LHCN-M2 (cell line): ENCODE measurements at places on chromosomes 16 and 17.
A peak's percentile ranks its signal among the peaks of the same experiment; 100 is the strongest.

DNA sequence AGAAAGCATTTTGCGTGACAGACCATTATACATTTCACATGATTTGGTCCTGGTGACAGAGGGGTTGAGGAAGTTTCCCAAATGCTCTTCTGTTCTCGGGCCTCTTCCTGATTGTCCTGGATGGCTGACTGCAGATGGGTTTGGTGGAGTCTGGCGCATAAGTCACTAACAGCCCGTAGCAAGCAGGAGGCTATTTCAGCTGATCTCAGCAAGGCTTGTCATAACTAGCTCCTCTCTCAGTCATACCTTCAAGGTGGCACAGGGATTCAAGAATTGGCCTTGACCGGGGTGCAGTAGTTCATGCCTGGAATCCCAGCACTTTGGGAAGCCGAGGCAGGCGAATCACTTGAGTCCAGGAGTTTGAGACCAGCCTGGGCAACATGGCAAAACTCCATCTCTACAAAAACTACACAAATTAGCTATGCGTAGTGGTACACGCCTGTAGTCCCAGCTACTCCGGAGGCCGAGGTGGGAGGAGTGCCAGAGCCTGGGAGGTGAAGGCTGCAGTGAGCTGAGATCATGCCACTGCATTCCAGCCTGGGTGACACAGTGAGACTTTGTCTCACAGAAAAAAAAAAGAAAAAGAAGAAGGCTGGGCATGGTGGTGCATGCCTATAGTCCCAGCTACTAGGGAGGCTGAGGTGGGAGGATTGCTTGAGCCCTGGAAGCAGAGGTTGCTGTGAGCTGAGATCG is 68.9 kb upstream of the HAS3 start:
- no peak for DNase-seq

- peak; percentile 45 for DNase-seq
These were observed 111.1 kb downstream of the AIPL1 start for GRCh38 chr17:6323626-6324356.

DNA sequence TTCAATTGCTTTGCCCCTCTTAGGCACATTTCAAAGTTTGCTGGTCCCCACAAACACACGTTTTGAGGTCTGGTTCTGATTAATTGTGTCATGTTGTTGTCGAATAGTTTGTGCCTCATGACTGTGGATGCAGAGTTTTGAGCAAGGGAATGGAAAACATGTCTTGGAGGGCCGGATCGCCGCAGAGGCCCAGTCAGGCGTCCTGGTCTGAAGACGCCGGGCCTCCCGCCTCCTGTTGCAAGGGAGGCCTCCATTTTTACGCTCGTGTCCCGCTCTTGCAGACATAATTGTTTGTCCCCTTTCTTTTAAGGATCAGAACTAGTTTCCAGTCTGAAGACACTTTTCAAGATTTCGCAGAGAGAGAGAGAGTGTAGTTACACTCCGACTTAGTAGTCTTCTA is 3.2 kb downstream of the NTN1 start:
- DNase-seq = no peak

DNA sequence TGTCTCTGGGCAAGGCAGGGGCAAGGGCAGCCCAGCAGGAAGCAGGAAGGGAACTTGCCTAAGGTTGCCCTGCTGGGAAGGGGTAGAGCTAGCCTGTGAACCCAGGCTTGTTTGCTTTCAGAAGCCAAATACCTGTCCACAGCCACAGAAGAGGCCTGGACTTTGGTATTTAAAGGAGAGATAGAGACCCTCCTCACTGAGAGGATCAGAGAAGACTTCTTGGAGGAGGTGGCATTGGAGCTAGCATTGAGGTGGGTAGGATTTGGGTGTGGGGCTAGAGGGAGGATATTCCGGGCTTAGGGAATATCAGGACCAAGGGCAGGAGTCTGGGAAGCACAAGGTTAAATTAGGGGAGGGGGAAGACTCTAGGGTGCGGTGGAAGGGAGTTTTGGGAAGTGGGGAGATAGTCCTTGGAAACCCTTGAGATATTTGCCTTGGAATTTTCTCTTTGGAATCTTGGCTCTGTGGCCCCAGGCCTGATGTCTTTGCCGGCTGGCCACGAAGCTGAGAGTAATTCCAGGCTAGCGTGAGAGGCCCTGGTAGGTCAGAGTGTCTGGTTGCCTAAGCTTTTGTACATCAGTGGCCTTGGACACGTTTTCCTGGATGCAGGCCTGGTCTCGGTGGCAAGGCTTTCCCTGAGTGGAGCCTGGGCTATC is 13.1 kb upstream of the ETV4 start:
- no peak for DNase-seq

GRCh38 chr17:70168044-70168976 is 1.0 kb upstream of the KCNJ2 start:
- peak; percentile 76 for DNase-seq

- no peak for DNase-seq
These were observed 42.1 kb downstream of the TMEM114 start for GRCh38 chr16:8548166-8548565.

DNA sequence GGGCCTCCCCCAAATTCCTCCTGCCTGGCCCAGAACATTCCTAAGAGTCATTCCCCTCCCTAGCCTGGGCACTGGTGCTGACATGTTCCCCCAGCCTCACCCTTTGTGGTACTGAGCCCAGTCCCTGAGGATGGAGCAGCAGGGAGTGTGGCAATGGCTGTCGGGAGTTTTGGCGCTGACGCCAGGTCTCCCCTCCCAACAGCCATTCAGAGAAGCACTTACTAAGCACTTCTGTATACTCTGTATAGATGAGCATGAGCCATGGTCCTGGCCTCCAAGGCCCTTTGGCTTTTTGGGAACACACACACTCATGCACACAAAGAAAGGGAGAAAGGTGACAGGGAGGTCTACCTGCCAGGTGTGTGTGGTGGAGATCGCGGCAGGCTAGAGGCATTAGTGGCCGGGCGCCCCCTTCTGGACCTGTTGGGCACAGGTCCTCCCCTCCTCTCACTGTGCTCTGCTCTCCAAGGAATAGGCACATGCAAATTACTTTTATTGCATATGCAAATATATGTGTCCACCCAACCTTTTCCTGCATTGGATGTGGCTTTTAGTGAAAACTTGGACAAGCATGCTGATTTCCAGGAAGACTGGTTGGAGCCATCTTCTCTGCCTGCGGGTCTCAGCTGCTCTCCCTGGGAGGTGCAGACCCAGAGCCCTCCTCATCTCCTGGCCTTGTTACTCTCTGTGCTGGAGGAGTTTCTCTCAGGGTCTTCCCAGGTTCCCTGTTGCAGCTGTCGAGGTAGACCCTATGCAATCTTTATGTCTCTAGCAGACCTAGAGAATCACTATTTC is 17.4 kb upstream of the C17orf107 start:
- no peak for DNase-seq

GRCh38 chr17:77352441-77352840 is 211.7 kb downstream of the SEC14L1 start:
- no peak for DNase-seq

DNA sequence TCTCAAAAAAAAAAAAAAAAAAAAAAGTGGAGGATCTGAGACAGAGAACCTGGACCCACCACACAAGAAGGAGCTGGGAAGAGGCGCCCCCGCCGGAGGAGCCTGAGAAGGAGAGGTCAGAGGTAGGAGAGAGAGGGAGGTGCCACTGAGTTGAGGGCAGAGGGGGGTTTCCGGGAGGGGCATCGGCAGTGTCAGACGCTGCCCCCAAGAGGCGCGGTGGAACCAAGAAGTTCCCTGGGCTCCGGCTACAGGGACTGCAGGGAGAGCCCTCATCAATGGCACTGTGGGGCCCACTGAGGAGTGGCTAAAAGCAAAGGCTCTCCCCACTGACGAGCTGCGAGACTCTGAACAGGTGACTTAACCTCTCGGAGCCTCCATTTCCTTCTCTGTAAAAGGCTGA is 4.2 kb downstream of the CCDC42 start:
- no peak for DNase-seq

- DNase-seq = no peak
These were observed 25.8 kb downstream of the TTYH2 start for GRCh38 chr17:74239172-74239571.

DNA sequence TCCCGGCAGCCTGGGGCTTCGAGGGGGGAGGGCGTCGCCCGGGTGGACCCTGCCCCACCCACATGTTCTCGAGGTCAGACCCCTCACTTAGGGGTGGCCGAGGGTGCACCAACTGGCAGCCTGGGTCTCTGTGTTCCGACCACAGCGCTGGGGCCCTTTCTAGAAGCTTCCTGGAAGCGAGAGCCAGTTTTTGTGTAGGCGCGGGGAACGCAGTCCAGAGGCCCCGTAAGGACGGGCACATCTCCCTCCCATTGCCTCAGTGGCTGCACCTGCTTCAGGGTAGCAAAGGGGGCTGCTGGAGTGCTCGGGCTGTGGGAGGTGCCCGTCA is 148.3 kb downstream of the BANP start:
- DNase-seq = no peak

- no peak for DNase-seq
These were observed 71.8 kb upstream of the MRTFB start for GRCh38 chr16:13999071-13999894.

- no peak for DNase-seq
These were observed 46.7 kb downstream of the C16orf82 start for GRCh38 chr16:27113341-27113841.

- no peak for DNase-seq
These were observed 531 bp upstream of the HASPIN start for GRCh38 chr17:3723188-3723555.

- DNase-seq = no peak
These were observed 9.9 kb downstream of the XYLT1 start for GRCh38 chr16:17460890-17461289.

- no peak for DNase-seq
These were observed 450.3 kb upstream of the PSMD7 start for GRCh38 chr16:73846356-73846755.

- no peak for DNase-seq
These were observed 6.2 kb upstream of the TMEM92 start for GRCh38 chr17:50268026-50268425.

DNA sequence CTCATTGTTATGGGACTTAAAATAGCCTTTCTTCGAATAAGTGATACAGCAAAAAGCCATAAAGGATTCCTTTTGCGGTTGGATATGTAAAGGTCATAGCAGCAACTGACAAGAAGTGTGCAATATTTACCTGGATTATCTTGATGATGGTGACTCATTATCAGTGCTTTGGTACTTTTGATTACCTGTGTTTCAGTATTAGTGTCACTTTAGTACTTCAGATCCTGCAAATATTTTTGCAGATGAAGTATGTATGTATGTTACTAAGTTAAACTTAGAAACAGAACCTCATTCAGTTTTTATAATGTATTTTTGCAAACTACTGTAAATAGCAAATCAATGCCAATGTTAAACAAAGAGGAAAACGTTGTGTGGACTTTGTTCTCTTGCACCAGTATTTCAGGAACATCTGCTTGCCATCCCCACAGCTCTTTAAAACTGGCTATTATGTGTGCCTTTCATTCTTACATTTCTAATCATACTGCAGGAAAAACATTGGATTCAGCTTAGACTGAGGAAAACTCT is 10.5 kb downstream of the CNEP1R1 start:
- no peak for DNase-seq

DNA sequence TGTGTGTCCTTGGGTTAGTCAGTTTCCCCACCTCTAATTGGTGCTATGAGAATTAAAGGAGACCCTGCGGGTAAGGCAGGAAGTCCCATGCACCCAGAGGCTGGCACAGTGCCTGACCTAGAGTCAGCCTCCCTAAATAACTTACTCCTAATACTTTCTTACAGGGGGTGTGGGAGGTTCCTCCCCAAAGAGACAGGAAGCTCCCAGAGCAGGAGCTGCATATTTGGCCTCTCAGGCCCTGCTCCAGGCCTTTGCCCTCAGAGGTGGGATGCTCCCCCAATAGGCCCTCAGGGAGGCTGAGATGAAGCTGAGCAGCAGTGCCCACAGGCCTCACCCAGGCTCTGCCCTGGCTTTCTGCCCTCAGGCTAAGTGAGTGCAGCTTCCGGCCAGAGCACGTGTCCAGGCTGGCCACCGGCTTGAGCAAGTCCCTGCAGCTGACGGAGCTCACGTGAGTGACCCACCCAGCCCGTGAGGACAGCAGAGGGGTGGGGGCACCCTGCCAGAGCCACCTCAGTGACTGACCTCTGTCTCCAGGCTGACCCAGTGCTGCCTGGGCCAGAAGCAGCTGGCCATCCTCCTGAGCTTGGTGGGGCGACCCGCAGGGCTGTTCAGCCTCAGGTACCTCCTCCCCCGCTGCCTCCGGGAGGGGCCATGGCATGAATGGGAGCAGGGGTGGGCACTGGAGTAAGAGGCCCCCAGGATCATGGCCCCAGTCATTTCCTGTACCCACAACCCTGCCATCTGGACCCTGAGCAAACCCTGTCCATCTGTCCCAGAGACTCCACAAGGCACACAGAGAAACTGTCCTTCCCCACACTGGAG is 31.1 kb upstream of the CPNE2 start:
- DNase-seq = peak; percentile 90

DNA sequence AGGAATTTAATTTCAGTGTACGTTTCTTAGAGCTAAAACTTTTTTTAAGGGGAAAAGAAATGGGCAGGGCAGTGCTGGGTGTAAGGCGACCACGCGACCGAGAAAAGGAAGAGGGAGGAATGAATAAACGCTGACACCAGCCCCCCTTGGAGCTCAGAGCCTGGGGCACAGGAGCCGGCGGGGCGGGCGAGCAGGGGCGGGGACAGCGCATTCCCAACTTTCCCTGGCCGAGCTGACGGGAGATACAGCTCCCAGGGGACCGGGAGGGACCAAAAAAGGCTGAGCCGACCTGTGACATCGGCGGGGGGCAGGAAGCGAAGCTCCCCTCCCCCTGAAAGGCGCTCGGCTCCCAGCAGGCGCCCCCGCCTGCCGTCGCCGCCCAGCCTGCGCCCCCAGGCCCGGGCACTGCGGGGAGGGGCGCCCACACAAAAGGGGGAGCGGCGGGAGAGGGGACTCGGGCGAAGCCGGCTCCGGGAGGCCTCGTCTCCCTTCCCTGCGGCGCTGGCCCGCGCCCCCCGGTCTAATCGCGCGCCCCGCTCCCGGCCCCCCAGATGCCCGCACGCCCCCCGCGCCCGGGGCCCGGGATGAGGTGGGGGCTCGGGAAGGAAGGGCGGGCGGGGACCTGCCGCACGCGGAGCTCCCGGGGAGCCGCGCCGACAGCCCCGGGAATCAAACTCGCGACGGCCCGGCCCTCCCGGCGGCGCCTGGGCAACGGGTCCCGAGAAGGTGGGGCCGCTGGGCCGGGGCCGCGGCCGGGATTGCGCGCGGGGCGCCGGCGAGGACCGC is 622 bp downstream of the CUEDC1 start:
- peak; percentile 73 for DNase-seq

GRCh38 chr17:42118545-42118944 is 2.6 kb downstream of the KAT2A start:
- no peak for DNase-seq

DNA sequence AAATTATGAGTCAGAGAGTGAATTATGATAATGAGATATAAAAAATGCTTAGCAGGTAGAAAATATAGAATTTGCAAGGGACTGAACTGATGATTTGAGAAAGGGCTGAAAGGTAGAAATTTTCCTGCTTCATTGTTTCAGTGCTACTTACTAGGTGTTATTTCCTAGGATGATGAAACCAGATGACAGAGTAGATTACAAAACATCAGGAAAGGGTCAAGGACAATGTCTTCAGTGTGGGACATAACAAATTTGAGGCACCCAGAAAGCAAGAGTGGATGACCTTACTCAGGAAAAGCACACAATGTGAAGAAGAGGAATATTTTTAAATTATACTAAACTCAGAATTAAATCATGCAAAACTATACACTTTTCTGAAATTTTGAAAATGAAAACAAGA is 102.1 kb downstream of the SHCBP1 start:
- no peak for DNase-seq
